NCI-H774 (cell line): ENCODE measurements at places on chromosomes 1 and 21.

DNA sequence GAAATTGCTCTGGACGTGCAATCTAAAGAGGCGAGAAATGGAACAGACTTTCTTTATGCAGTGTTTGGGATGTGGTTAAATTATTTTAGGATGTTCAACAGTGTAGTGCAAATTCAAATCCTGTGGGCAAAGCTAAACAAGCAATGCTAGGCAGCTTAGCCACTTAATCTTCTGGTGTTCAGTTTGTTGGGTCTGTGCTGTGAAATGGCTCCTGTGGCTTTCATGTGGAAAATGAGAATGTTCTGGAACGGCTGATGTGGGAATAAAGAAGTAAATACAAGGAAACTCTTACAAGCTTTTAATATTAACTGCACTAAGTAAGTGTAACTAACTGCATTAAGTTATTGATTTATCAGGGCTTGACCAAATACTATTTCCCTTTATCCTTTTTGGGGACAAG is 766.6 kb downstream of the ADGRL2 start:
- DNase-seq = no peak

DNA sequence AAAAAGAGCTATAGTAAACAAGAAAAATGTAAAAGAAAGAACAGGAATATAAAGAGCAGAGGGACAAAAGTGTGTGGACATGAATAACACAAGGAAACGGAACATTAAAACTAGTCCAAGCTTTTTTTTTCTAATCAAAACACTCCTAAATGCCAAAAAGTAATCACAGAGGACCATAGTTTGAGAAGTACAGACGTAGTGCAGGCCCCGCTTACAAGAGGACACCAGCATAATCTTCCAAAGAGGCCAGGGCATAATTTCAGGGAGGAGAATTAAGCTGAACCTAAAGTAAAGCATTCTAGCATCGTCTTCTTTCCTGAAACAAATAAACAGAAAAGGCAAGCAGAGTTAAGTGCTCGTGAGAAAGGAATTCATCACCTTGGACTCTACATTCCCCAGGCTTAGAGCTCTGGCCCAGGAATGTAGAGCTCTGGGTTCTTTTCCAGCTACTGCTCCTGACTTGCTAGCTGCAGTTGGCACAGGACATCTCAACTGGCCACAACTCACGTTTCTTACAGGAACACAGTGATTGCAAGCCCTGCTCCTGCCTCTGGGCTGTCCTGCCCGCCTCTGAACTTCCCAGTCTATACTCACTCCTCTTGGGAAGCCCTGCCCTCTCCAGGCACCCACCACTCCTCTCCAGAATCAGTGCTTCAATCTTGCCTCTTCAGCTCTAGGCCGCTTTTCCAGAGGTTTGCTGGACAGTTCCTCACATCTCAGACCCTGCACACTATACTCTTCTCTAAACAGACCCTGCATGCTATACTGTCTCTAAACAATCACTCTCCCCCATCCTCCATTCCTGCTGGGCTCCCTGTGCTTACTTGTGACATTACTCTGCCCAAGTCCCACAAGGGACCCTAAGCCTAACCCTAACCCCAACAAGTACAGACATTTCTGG is 9.8 kb downstream of the RGS8 start:
- no peak for DNase-seq

DNA sequence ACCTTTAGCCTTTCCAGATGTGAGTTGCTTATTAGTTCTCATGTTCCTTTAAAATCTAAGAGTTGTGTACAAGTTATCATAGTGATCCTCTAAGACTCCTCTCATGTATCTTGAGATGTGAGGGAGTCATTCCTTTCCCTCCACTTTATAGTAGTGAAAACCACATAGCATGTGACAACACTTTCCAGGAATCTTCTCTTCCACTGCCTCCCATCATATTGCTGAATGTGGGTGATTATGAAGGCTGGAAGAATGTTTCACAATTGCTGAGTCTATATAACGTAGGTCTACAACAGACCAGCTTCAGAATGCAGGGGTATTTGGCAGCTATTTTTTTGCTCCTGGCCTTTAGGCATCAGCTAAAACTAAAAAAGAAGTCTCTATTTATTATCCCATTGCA is 44.7 kb upstream of the LRRC7 start:
- DNase-seq = no peak

DNA sequence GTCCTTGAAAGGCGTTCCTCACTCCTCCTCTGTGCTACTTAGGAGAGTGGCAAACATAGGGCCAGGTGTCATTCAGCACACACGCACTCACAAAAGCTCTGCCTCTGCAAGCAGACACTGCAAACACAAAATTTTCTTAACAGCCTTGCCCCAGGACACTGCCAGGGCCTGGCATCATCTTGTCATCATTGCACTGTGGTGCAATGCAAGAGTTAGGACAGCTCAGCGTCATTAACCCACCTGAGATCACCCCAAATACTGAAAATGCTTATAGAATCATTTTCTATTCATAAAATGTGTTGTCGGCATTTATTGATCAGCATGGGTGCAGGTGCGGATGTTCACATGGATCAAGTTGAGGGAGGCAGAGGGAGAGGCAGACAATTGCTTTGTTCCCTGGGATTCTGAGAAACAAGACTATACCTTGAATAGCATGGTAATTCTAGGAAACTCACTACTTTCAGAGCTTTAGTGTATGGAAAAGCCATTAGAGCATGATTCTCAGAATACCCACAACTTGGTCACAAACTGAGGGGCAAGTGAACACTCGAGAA is 3.0 kb downstream of the ADAM30 start:
- no peak for DNase-seq

GRCh38 chr1:29450591-29450990 is 214.3 kb downstream of the PTPRU start:
- no peak for DNase-seq

- DNase-seq = no peak
These were observed 55.1 kb upstream of the CR2 start for GRCh38 chr1:207398986-207399385.

GRCh38 chr1:18997508-18997907 is 41.0 kb upstream of the IFFO2 start:
- no peak for DNase-seq

DNA sequence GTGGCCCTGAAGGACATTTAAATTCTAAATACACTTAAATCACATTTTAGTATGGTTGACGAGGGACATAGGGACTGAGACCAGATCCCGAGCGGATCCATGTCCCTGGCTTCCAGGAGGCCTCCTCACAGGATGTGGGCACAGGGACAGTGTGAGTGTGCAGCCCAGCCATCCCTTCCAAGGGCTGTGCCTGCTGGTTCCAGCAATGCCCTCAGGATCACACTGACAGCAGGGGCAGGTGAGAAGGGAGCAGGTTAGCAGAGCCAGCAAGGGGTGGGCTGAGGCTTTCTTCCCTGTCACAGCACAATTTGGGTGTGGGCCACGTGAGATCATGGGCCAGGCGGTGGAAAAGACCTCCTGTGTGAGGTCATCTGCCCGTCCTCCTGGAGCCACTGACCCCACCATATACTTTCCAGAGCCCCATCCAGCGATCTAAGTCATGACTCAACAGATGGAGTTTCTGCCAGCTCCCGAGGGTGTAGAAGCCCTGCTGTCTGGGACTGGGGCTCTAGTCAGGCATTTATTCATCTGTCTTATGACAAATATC is 37.0 kb upstream of the PRSS38 start:
- DNase-seq = no peak

DNA sequence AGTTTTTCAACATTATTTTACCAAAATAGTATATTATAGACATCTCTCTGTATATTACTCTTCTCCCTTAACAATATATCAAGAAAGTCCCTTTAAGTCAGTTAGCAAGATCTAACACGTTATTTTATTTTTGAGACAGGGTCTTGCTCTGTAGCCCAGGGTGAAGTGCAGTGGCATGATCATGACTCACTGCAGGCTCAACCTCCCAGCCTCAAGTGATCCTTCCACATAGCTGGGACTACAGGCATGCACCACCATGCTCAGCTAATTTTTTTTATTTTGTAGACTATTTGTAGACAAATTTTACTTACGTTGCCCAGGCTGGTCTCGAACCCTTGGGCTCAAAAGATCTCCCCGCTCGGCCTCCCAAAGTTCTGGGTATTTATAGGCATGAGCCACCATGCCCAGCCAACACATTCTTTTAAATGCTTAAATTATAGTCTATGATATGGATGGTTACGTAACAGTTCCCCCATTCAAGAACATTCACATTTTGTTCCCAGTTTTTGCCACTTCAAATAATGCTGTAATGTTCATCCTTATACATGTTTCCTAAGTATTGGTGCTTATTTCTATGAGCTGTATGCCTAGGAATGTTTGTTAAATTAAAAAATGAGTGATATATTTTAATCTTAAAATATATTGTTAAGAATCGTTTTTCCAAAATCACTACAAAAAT is 70.4 kb downstream of the TUT4 start:
- DNase-seq = no peak

- no peak for DNase-seq
These were observed at the start of gene KRTAP10-2 for GRCh38 chr21:44551340-44551961. Gene KRTAP10-2 (minus strand): TSS chr21:44551505. CDS start chr21:44551458, 47 bp downstream.

DNA sequence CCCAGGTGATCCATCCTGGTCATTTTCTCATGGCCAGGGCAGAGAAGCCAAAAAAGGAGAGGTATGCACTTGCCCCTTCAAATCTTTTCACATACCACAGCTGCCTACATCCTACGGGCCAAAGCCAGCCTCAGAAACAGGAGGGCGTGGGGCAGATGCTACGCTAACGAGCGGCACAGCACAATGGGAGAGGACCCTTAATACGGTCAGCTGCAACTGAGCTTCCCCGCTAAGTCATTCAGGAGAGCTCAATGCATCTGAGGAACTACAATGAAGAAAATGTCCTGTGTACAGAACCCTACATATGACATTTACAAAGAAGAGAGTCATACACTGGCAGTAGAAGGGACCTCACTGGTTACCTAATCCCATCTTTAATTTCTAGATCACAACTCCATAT is 78.2 kb downstream of the PGBD5 start:
- no peak for DNase-seq

- no peak for DNase-seq
These were observed 42.0 kb upstream of the ADAMTS1 start for GRCh38 chr21:26887251-26887650.

- peak; percentile 68 for DNase-seq
These were observed 220.0 kb downstream of the SETD4 start for GRCh38 chr21:35840197-35840799.

- no peak for DNase-seq
These were observed 22.0 kb downstream of the THAP3 start for GRCh38 chr1:6646499-6647148.

DNA sequence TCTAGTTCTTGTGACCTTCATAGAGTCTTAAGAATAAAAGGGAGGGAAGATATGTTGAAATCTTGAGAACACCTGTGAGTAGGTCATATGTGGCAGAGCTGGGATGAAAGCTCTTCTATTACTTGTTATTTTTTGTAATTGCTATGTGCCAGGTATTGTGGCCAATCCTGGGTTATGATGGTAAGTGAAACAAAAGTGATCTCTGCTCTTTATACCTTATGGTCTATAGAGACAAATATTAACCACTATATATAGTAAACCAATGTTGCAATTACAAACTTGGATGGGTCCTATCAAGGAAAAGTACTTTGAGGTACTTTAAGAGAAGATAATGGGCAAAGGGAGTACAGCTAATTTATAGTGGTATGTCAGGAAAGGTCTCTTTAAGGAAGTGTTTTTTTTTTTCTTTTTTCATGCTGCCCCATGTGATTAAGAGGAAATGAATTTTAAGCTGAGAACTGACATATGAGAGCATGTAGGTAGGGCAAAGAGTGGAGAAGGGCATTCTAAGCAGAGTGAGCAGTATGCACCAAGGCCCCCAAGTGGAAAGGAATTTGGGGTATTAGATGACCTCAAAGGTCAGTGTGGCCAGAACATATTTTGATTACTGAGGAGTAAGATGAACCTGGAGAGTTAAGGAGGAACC is 43.3 kb downstream of the POU2F1 start:
- no peak for DNase-seq

GRCh38 chr1:188514917-188515316 is 1686.2 kb downstream of the PLA2G4A start:
- DNase-seq = no peak

DNA sequence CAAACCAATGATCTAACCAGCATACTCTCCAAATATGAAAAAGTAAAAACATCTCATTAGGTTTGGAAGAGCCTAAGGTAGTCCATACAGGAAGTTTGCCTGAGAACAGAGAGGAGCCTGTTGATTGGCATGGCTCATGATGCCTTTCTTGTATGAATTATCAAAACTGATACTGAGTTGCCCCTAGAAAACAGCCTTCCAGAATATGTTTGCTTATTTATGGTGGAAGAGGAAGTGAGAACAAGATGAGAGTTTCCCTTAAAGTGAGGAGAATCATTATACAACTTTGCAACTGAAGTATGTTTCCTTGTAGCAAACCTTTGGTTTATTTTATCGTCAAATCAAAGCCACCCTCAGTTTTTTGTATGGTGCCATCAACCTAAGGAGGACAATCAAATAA is 23.8 kb upstream of the KIAA1614 start:
- DNase-seq = no peak

DNA sequence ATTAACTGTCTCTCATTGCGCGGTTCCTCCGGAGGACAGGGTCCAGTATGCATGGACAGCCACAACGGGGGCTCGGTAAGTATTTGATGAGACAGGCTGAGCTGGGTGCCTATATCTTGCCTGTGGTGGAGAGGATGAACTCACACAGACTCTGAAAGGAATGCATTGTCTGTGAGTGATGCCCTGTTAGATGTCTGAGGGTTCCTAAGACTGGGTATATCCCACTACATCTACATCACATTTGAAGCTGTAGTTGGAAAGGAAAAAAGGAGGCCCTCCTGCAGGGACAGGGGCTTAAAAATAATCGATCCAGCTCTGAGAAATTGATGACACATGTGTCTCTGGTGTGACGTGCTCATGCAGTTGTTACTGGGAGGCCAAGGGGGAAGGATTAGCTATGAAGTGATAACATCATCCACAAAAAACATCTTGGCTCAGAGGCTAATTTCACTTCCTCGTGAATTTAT is 1.9 kb downstream of the ADARB1 start:
- no peak for DNase-seq

DNA sequence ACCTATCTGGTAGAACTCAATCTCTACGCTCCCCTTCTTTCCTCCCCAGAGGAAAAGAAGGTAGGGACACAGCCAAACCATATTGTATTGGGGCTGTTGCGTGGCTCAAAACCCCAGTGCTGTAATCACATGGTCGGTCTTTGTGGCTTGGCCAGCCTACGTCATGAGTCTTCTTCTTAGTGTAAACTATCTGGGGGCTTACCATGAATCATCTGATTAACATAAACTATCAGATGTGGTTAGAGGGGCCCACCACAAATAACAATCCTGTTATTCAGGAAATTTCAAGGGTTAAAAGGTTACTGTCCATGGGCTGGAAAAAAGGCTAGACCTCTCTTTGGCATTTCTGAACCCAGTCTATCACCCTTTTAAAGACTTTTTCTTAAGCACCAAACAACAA is 49.5 kb upstream of the GPR52 start:
- DNase-seq = no peak

GRCh38 chr1:203805689-203806088 is 10.3 kb downstream of the ZBED6 start:
- DNase-seq = no peak

GRCh38 chr1:89724369-89725010 is 91.6 kb downstream of the LRRC8C start:
- DNase-seq = no peak

- DNase-seq = no peak
These were observed 48.9 kb downstream of the TMEM53 start for GRCh38 chr1:44625348-44625747.

GRCh38 chr1:113793878-113794834 is 18.1 kb downstream of the RSBN1 start:
- DNase-seq = no peak
